Left cardiac atrium (tissue), 4 donors: ENCODE measurements at places on chromosomes 13 and 19.

DNA sequence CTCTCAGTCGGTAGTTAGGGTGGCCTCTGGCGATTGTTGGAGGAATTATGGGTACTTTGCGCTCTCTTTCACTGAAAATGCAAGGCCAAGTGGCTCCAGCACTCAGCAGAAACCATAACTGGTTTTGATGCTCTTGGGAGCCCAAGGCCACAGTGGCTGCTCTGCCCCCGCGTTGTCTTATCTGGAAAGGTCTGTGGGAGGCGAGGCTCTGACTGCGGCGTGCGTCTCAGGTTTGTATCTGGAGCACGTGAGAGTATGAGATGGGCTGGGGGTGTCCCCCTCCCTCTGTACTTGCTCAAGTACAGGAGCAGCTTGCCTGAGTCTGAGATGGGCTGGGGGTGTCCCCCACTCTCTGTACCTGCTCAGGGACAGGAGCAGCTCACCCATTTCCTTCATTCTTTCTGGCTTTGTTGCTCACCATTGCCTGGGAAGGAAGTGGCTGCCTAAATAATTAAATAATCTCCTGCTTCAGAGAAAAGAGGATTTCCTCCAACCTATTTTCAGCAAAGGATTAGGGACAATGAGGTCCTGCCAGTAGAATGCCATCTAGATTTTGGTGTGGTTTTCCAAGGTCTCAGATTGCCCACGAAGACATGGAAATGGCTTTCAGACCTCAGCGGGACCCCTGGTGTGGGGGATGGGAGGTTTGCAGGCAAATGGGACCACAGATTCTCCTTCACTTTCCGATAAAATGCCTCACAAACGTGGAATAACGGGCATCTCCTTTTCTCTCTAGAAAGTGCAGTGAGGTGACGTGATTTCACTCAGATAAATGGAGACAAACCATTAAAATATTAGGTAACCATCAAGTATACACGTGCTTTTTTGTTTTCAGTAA lies 14.7 kb downstream of the ATP11A start:
- DNase-seq, result no peak

DNA sequence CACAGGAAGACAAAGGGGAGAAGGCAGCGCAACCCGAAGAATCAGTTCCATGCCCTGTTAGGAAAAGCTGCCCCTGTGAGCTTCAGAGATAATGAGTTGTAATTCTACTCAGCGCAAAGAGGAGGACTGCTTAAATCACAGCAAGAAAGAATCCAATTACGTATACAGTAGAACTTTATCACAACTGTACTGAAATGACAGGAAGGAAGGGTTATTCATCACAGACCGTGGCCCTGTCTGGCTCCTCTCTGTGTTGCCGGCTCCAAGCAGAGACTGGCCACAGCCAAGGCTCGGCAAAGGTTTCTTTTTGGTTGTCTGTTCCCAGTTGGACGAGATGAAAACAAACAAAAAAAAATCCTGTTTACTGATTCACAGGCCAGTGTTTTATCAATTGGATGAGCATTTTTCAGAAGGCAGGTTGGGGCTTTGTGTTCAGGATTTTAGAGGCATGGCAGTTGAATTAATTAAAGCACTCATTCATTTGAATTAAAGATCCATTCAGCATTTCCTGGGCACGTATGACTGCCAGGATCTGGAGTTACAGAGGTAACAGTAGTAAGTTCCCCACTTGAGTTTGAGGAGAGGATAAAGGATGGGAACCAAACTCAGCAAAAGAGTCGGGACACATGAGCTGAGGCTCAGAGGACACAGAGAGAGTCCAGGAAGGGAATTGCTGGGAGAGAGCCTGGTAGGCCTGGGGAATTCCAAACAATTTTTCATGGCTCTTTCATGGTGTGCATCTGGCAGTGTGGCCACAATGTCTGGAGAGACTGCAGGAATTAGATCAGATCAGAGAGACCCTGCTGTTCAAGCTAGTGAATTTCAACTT lies 341.0 kb downstream of the DNAJC15 start:
- peak; percentile 39 for DNase-seq

- no peak for DNase-seq
Measured at GRCh38 chr19:23343434-23344010, 51.7 kb downstream of the ZNF91 start.

- DNase-seq, result no peak
Measured at GRCh38 chr19:14943601-14944000, 2.3 kb downstream of the OR7C2 start.

GRCh38 chr19:18940769-18941627 lies at the start of gene HOMER3:
TSS of gene HOMER3 (minus strand) at chr19:18941217. CDS start at chr19:18938982, 2,235 bp downstream.
- peak; percentile 87 for DNase-seq

- no peak for DNase-seq
Measured at GRCh38 chr19:44749292-44749691, 784 bp downstream of the BCL3 start.

- no peak for DNase-seq
Measured at GRCh38 chr19:5179256-5179655, 161.4 kb downstream of the PTPRS start.

GRCh38 chr19:31613683-31614219 lies 264.5 kb upstream of the TSHZ3 start:
- DNase-seq, result no peak

DNA sequence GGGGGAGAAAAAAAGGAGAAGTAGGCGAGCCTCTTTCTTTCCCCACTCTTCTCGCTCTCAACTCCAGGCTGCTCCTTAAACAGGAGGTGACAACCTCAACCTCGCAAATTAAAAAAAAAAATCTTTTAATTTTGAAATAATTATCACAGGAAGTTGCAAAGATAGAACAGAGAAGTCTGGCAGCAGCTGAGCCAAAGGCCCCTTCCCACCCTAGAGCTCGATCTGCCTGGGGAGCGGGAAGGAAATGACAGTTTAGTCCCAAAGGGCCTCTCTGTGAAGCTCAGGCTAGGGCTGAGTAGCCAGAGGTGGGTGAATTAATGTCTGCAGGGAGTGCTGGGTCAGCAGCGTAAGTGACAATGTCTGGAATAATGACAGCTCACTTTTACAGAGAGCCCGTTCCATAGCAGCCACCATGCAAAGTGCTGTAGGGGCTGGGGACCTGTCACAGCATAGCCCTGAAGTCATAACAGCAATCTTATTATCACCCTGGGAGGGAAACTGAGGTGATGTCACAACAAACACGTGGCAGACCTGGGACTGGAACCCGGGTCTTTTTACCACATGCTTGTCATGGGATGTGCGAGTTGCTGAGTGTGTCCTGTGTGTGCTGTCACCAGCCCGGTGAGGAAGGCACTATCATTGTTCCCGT lies 8.8 kb upstream of the CD22 start:
- DNase-seq, result no peak

DNA sequence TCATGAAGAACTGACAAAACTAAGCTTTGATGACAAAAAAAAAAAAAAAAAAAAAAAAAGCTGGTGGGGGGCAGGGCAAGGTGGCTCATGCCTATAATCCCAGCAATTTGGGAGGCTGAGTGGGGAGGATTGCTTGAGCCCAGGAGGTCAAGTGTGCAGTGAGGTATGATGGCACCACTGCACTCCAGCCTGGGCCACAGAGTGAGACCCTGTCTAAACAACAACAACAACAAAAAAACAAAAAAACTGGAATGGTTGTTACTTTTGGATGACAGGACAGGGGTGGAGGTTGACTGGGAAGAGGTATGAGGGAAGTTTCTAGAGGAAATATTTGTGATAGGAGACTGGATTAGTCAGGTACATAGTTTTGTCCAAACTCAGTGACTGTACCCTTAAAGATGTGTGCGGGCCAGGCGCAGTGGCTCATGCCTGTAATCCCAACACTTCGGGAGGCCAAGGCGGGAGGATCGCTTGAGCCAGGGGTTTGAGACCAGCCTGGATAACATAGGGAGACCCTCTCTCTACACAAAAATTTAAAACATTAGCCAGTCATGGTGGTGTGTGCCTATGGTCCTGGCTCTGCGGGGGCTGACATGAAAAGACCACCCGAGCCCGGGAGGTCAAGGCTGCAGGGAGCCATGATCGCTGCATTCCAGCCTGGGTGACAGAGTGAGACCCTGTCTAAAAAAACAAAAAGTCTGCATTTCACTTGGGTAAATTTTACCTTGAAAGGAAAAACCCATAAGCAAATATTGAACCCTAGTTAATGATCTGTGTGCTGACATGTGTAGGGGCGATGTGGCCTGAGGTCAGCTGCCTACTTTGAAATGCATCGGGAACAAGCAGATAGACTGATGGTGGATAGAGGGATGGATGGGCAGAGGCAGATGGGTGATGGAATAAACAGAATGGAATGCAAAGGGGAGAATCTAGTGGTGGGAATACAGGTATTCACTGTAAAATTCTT lies 37.0 kb downstream of the CERS4 start:
- no peak for DNase-seq

DNA sequence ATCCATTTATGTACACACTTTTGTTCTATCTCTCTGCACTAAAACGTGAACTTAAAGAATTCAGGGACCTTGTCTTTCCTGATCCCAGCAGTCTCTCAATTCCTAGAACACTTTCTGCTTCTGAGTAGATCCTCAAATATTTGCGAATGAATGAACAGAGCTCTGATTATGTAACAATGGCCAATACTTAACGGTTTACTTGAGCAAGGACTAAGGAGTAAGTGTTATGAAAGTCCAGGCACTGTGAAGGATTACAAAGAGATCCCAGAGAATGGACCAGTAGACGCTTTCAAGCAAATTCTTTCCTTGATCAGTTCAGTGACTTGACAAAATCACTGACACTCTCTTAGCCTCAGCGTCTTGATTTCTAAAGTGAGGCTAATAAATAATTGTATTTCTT lies 514.5 kb upstream of the KLHL1 start:
- DNase-seq, result no peak

DNA sequence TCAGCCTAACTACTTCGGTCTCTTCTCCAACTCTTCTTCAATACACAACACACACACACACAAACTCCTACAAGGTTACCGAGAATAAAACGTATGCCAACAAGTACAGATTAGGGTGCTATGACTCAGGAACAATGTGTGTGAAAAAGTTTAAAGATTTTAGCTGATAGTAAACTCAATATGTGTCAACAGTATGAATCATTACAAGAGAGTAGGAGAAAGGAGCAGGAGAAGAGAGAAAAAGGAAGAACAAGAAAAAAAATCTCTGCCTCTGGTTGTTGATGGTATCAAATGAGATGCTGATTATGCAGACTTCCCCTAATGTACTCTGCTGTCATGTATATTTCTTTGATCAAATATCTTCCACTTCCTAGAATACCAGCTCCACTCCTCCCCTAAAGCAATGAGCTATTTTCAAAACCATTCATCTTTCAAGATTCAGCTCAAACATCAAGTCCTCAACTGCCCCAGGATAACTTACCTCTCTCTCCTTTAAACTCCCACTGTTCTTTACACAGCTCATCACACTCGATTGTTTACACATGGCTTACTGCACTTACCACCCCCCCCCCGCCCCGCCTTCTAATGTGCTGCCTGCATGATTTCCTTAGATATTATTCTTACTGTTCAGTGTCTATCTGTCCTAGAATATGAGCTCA lies 95.6 kb downstream of the FAM216B start:
- DNase-seq, result no peak

DNA sequence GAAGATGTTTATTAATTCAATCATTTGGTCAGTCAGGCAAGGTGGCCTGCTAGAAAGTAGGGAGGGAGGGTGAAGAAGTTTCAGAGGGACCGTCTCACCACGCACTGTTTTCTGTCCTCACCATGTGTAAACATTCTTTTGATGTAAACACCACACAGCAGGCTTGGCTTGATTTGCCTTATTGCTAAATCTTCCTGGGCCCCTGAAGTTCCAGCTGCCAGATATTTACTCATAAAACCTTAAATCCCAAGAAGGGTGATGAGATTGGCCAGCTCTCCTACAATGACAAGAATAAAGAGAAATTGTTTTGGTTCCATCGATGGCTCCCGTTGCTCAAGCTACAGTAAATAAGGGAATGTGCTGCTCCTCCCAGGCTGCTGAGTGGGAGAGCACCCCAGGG lies 198.2 kb upstream of the TMTC4 start:
- DNase-seq, result no peak

GRCh38 chr19:37007587-37008220 lies 70.5 kb upstream of the ZNF420 start:
- peak; percentile 84 for DNase-seq

DNA sequence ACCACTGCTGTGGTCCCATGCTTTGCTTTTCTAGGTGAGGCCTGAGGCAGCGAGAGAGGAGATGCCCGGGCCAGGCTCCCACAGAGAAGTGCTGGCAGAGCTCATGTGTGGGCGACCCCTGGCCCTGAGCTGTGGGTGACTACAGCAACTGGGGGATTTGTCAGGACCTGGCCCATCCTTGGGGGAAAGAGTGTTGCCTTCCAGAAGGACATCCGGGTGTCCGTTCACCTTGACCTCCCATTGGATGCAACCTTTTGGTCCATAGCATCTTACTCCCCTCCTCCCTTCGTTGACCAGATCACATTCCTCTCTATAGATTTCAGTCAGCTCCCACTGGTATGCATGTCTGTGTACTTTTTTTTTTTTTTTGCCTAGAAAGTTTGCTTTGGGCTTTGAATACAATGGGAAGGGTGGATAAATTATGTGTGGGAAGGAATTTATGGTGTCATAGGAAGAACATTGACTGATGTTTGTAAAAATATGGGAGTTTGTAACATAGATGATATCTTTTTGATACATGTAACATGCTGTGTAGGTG lies 84.2 kb upstream of the RNF113B start:
- no peak for DNase-seq

GRCh38 chr13:78298657-78299056 lies 304.7 kb downstream of the POU4F1 start:
- no peak for DNase-seq

GRCh38 chr19:35629332-35629633 lies 447 bp downstream of the RBM42 start:
- DNase-seq, result no peak

DNA sequence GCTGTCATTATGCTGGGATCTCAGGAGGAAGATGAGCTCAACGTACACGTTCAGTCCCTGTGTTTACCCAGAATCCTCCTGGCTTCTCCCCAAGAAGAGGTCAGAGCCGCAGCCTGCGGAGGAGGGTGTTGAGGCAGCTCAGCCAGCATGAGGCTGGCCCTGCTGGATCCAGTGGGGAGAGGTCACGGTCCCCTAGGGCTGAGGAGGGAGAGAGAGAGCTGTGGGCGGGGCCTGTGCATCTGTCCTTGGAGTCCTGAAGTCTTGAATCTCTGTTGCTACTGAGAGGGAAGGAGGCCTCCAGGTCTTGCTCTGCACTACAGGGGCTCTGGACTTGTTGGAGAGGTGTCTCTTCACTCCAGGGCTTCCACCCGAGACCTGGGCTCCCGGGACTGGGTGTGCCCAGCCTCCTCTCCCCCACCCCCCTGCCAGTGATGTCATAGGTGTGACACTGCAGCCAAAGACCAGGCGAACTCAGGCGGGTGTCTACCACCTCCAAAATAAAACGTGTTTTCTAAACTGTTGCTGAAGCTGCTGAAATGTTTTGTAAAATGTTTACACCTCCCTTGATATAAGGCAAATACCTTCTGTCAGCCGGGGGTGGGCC lies 77.9 kb upstream of the KCTD15 start:
- no peak for DNase-seq
